ENCODE measurements at places on chromosomes 11 and 22.

GRCh38 chr11:19437760-19438159 is 197.0 kb upstream of the E2F8 start:
- DNase-seq: peak; percentile 52

DNA sequence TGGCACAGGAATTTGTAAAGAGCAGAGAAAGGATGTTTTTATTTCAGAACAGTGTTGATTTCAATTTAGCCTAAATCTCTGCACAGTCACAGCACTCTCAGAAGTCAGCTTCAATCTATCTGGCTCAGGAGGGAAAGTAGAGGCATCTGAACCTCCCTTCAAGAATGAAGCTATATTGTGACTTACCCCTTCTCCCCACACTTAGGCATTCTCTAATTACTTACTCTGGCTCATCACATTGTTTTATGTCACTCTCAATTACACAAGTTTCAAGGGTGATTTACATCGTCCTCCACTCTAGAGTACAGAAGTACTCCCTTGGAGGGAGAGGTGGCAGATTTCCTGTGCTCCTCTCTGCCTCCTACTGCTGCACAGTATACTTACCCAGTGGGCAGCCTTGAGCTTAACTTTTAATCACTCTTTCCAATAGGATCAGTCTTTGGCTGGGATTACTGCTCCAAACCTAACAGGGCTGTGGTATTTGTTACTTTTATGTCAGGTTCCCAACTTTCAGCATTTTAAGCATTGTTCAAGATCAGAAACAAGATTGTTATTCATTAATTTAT is 211.4 kb downstream of the AASDHPPT start:
- no peak for DNase-seq

DNA sequence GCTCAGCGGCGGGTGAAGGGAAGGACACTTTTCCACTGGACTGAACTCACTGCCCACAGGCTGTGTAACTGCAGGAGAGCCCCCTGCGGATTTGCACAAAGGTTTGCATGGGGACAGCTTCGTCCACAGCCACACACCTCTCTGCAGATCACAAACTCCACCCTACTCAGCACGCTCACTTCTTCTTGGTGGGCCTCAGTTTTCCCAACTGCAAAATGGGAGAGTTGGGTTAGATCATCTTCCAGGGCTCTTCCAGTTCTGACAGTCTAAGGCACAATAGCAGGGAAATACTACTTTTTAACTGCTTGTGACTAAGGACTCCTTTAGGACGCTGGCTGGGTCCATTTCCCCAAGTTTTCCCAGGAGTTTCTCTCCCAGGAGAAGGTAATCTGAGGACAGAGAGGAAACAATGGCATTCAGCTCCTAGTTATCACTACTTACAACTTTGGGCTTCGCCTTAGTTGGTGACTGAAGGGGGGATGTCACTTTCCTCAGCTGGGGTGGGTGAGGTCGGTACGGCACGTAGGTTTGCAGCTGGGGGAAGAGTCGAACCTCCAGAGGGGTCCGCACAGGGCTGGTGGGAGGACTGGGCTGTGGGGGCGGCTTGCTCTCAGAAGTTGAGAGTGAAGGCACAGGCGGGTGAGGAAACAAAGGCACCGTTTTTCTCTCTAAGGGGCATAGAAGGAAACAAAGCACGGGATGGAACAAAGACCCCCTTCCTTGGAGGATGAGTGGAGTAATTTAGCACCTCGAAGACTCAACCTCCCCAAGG is 55.8 kb downstream of the C11orf58 start:
- DNase-seq: no peak

DNA sequence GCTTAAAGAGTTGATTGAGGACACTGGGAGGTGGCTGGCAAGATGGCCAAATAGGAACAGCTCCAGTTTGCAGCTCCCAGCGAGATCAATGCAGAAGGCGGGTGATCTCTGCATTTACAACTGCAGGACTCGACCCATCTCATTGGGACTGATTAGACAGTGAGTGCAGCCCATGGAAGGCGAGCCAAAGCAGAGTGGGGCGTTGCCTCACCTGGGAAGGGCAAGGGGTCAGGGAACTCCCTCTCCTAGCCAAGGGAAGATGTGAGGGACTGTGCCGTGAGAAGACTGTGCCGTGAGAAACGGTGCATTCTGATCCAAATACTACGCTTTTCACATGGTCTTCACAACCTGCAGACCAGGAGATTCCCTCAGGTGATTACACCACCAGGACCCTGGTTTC is 36.4 kb downstream of the ARHGAP32 start:
- no peak for DNase-seq

DNA sequence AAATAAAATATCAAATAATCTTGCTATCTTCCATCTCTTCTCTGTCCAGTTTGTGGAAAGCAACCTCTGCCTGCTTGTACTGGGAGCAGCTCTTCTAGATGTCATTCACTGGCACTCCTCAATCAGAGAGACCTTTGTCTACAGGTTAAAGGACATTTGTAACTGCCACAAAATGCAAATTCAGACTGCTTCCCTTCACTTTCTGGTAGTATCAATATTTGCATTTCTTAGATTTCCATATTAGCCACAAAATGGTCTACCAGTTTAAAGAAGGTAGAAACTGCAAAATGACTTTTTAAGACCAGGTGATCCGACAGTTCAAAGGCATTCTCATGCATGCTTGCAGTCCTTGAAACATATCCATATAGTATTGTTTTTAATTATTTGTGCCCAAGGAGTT is 51.7 kb upstream of the RCN1 start:
- DNase-seq: no peak

DNA sequence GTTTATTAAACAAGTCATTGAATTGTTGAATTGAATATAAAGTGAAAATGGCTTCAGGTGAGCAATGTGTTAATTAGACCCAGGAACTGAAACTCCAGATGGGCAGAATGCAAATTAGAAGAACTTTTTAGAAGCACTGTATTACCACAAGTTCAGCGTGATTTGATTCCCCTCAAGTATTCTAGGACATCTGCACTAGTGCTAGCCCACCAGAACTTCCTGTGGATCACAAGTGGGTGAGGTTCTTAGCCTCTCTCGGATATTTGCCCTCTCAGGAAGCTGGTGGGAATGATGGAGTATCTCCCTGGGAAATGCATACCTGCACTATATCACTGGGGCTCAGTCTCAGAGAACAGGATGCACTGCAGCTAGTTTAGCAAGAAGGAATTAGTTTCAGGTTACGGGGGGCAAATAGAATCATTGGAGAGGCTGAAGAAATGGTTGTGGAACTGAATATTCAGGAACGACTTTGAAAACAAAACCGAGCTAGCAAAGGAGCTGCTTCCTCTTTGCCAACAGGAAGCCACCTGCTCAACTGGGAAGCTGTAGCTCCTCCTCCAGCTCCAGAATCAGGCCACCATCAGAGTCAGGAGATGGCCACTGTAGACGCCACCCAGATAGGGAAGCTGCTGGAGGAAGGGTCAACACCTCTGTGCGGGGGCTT is 74.3 kb downstream of the DHCR7 start:
- no peak for DNase-seq

DNA sequence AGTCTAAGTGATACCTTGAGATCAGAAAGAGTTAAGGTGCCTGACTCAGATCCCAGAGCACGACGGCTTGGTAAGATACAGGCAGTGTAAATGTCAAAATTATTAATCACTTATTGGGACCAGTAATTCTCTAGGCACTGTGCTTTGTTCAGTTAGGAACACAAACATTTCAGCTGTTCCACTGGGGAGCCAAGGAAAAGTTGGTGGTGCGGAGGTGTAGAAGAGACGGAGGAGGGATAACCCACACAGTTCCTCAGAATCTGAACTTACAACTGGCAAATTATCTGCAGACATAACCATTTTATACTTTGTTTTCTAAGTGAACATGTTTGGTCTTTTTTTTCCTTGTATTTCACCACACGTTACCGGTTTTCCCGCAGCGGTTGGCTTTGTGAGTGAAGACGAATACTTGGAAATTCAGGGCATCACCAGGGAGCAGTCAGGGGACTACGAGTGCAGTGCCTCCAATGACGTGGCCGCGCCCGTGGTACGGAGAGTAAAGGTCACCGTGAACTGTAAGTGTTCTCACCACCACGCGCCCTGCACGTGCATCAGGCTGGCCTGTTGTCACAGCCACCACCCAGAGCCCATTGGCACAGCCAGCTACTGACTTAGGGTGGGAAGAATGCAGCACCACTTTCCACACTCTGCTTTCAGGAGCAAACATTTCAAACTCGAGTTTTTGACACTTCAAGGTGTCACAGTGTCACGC is 937.0 kb downstream of the NTM start:
- no peak for DNase-seq

GRCh38 chr22:29310863-29311339 is 4.5 kb downstream of the GAS2L1 start:
- peak; percentile 99 for DNase-seq

- peak; percentile 89 for DNase-seq
Observed at GRCh38 chr11:62546244-62546928, at the start of gene AHNAK. Gene AHNAK (minus strand): TSS chr11:62546806. CDS start chr11:62536098, 10,708 bp downstream.

DNA sequence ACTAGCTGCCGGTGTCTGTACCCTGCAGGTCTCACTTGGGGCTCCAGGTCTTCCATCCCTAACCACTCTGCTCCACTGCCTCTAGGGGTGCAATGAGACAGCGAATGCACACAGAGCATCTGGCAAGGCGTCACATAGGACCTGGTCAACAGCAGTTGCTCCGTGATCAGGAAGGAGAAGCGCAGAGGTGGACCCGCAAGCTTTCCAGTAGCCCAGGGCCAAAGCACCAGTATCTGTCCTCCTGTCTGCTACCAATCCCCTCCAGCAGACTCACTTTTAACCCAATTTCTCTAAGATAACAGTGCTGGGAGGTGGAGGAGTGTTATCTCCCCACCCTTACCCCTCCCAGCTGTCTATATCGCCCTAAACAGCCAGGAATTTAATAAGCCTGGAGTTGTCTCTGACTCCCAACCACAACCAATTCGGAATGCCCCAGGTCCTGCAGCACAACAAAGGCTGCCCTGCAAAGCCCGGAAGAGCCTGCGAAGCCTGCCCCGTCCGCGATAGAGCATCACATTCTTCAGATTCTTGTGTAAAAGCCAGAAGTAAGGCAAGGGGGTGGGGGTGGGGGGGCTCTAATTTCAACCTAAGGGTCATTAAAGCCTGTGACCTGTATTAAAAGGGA is 19.3 kb downstream of the MYH9 start:
- DNase-seq: peak; percentile 85

DNA sequence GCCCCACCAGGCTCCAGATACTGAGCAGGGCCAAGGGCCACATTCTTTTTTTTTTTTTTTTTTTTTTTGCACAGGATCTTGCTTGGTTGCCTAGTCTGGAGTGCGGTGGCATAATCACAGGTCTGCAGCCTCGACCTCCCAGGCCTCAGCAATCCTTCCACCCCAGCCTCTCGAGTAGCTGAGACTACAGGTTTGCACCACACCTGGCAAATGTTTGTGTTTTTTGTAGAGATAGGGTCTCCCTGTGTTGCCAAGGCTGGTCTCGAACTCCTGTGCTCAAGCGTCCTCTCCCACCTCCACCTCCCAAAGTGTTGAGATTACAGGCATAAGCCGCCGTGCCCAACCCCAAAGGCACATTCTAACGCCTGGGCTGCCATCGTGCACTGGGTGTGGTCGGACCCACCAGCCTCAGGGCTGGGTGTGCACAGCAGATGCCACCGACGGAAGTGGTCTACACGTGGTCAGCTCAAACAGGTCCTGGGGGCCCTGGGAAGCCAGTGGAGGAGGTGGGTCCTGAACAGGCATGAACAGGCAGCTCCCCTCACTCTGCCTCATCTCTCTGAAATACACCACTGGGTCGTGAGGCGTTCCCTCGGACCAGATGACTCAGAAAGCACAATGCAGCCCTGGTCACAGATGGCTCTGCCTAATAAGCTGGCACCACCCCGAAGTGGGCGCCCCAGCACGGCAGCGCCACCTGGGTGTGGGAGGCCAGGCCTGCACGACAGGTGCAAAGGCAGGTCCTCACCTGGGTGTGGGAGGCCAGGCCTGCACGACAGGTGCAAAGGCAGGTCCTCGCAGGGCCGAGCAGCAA is 5.1 kb upstream of the B4GALNT4 start:
- peak; percentile 53 for DNase-seq

DNA sequence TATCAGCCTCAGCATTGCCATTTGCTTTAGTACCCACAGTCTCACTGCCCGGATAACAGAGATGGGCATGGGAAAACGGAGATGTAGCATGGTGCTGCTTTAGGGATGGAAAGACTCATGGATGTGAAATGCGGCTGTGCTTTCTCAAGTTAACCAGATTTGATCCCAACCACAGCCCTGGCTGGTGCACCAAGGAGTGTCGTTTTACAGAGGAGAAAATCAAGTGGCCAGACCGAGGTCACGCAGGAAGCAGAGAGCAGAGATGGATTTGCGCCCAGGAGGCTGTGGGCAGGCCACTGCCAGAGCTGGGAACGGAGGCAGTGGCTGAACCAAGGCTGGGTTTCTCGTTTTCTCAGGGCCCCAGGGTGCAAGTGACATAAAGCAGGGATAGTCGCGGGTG is 9.0 kb downstream of the MB start:
- no peak for DNase-seq

DNA sequence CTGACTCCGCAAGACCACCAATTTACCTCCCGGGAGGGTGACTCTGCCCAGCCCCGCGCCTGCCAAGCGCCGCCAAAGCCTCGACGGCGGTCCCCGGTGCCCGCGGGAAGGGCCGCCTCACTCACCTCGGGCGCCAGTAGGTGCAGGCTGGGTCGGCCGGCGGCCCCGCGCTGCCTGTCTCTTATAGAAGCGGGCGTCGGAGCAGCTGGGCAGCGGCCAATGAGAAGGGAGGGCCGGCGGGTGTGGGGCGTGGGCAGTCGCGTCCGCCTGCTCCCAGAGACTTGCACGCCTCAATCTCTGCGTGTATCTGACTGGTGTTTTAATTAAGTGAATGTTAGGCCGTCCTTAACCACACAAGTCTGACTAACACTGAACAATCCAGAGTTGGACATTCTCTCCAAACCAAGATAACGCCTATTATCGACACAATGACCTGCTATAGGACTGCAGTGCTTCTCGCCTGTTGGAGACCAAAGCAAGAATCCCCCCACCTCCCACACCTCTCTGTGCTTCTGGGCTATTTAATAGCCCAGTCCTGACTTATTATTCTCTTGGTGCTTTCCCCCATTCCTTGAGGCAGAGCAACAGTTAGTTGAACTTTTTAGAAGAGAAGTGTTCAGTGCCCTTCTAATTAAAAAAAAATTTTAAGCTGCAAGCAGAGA is at the start of gene TPH1:
TSS of gene TPH1 (minus strand) at position 154 of the 662 bp plus-strand sequence. CDS start 5,507 bp downstream, outside the sequence.
- DNase-seq: peak; percentile 40

GRCh38 chr11:34830648-34831047 is 85.5 kb downstream of the APIP start:
- DNase-seq: no peak

GRCh38 chr11:83449338-83449913 is 163.3 kb upstream of the CCDC90B start:
- no peak for DNase-seq

Measured in GM03348 (cell line).